Kidney epithelial cell (primary cell): ENCODE measurements at places on chromosomes 1 and 21.
A peak's percentile ranks its signal among the peaks of the same experiment; 100 is the strongest.

- no peak for DNase-seq
These were observed 174.6 kb downstream of the HLX start for GRCh38 chr1:221053889-221054288.

DNA sequence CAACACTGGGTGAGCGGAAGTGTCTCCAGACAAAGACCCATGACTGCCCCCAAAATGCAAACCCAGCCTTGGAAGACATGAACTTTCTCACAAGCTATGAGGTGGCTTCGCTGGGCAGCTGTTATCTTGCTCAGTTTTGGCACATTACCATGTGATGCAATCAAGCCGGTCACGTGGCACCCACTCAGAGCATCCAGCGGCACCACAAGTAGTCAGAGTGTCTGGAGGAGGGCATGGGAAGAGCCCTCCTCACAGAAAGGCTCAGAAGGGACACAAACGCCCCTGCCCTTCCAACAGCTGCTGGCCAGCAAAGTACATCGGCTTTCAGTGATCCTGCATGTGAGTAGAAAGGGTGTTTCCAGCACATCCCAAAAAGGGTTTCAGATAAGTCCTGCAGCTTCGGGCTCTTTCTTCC, 145.5 kb upstream of the IRF2BP2 start:
- no peak for DNase-seq

- no peak for DNase-seq
These were observed 417.0 kb upstream of the ESRRG start for GRCh38 chr1:217140041-217140901.

GRCh38 chr1:47333922-47334764, 553 bp downstream of the CMPK1 start:
- no peak for DNase-seq

GRCh38 chr21:36377391-36377842, 7.8 kb upstream of the CHAF1B start:
- no peak for DNase-seq

GRCh38 chr1:14255711-14256110, 342.8 kb upstream of the KAZN start:
- no peak for DNase-seq

- peak; percentile 96 for DNase-seq
These were observed 130.6 kb downstream of the URB2 start for GRCh38 chr1:229756666-229757065.

GRCh38 chr1:47901001-47901575, 96.1 kb downstream of the TRABD2B start:
- DNase-seq: no peak
